ENCODE measurements at places on chromosomes 4 and X. TPM values are rescaled to one million over a fixed set of nuclear protein-coding genes. Genes with fewer than 3 reads are reported as not detected.

The TET2 gene
- total RNA-seq: 25.3 TPM

The UGT8 gene
- total RNA-seq: not detected

The XAGE2 gene
- not detected for total RNA-seq

The GCNA gene
- 0.90 TPM for total RNA-seq

The SNX12 gene
- total RNA-seq: 59.9 TPM

The SYN1 gene
- under 0.01 TPM for total RNA-seq

The PAK3 gene
- 0.56 TPM for total RNA-seq

The TEX11 gene
- total RNA-seq: not detected

The DNAAF6 gene
- total RNA-seq: not detected

The PAGE5 gene
- not detected for total RNA-seq

The CLGN gene
- total RNA-seq: 0.36 TPM

The CT45A2 gene
- not detected for total RNA-seq

The MAGEC1 gene
- not detected for total RNA-seq

The ADGRG4 gene
- not detected for total RNA-seq

The PABPC1L2A gene
- not detected for total RNA-seq

The FGF16 gene
- not detected for total RNA-seq

The UGT2A1 gene
- not detected for total RNA-seq

The TXK gene
- not detected for total RNA-seq

The DUSP9 gene
- total RNA-seq: under 0.01 TPM

GRCh38 chr4:168070903-168071302 is 21.4 kb upstream of the ANXA10 start:
- no peak for DNase-seq

GRCh38 chr4:177487977-177488376 is 45.7 kb upstream of the AGA start:
- peak; percentile 12 for DNase-seq

- DNase-seq: no peak
Measured at GRCh38 chr4:95835672-95836071, 4.2 kb upstream of the PDHA2 start.

- no peak for DNase-seq
Measured at GRCh38 chr4:53593765-53594164, 2.5 kb upstream of the LNX1 start.

DNA sequence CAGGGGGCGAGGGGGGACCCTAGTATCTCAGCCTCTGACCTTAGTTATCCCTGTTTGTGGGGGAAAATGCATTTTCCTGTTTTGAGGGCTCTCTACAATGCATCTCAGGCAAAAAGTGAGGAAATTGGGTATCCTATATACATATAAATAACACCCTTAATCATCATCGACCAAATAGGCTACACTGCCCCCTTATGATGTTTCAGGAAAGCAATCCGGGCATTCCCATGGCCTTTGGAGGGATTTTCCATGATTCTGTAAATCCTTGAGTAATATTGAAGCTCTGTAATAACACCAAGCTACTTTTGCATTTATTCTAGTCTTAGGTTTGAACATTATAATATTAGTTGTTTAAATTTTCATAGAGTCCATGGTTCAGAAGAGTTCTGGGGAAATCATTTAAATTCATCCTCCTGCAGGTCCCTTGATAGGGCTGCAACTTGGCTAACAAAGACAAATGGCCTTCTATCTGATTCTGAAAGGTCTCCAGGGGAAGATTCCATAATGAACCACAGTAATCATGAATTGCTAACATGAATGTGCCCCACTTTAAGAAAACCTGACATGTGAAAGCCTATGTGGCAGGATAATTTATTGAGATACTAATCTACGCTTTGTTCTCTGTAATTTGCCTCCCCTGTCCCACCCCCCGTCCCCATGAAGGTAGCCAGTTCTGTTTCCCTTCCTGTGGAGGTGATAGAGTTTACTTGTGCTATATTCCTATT is 91.5 kb upstream of the SCOC start:
- DNase-seq: peak; percentile 22

GRCh38 chr4:36709991-36710390 is 428.6 kb downstream of the DTHD1 start:
- DNase-seq: no peak

- DNase-seq: peak; percentile 69
Measured at GRCh38 chr4:72375073-72375736, 193.8 kb downstream of the ADAMTS3 start.

GRCh38 chr4:38581426-38582106 is 82.4 kb upstream of the KLF3 start:
- DNase-seq: no peak

DNA sequence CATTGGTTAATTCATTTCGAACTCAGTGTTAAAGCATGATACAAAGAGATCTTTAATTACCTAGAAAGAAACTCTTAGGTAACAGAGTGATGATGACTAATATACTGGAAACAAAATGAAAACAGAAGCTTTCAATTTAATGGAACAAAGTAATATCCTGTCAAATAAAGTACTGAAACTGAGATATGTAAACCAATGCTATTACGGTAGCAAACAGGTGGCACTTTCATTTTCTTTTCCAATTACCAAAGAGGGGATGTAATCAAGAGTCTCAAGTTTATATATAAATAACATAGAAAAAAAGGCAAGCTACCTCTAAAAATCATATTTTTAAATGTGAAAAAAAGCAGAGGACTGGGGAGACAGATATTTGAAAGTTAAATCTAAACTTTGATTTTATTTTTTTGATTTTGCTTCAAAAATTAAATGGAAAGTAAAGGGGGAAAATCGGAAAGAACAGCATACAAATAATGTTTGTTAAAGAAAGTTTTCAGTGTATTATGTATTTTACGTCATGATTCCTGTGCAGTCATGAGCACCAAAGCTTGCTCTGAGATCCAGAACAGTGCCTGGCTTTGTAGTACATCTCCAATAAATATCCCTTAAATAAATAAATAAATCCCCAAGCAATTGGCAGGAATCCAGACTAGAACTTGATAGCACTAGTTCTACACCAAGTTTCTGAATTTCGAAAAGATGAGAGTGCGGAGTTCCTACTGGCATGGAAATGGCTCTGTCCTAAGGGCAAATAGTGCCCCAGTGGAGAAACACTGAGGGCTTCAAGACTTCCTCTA is 25.0 kb upstream of the RAPGEF2 start:
- DNase-seq: peak; percentile 11

GRCh38 chrX:132482632-132483031 is 6.2 kb downstream of the MBNL3 start:
- no peak for DNase-seq

- no peak for DNase-seq
Measured at GRCh38 chr4:73109493-73109892, 40.0 kb upstream of the COX18 start.

DNA sequence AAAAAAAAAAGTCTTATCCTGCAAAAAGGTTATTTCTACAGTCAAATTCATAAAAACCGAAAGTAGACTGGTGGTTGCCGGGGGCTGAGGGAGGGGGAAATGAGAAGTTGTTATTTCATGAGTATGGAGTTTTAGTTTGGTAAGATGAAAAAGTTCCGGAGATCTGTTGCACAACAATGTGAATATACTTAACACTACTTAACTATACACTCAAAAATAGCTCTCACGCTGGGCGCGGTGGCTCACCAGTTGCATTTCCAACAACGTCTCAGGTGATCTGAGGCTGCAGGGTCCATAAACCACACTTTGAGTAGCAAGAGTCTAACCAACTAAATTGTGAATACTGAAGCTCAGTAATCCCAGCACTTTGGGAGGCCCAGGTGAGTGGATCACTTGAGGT is 52.4 kb downstream of the ANOS1 start:
- no peak for DNase-seq

DNA sequence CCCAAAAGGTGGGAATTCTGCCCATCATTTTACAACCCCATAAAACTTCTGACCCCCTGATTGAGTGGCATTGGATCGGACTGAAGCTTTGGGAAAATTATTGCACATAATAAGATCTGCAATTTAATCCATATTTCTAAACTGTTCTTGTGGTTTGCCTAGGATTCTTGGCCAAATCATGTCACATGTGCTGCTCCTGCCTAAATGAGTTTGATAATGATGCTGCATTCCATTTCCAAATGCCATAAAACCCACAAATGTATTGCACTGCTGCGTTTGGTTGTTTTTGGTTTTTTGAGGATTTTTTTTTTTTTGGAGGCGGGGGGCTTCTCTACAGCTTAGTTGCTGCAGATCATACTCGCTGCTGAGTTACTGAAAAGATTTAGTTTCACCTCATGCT is 153.6 kb downstream of the QDPR start:
- DNase-seq: no peak

GRCh38 chrX:56812515-56813105 is 83.6 kb downstream of the NBDY start:
- DNase-seq: no peak

DNA sequence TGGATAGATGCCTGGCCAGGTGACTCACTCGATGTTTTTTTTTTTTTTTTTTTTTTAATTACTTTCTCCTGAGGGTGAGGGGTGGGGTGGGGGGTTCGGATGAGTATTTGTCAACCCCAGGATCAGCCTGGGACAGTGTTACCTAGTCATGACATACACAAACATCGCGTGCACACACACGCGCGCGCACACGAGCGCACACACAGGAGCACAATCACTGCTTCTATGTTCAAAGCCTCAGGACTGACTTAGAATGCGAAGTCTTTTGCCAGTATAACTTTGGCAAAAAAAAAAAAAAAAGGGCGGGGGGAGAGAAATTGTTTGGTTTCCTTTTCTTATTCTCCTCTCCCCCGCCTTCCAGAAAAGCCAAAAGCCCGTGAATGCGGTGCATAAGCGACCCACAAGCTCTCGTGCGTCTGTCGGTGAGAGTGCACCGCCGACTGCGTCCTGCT is 115.0 kb upstream of the TEX13C start:
- no peak for DNase-seq

- DNase-seq: peak; percentile 51
Measured at GRCh38 chr4:123278755-123279154, 117.8 kb upstream of the SPRY1 start.

DNA sequence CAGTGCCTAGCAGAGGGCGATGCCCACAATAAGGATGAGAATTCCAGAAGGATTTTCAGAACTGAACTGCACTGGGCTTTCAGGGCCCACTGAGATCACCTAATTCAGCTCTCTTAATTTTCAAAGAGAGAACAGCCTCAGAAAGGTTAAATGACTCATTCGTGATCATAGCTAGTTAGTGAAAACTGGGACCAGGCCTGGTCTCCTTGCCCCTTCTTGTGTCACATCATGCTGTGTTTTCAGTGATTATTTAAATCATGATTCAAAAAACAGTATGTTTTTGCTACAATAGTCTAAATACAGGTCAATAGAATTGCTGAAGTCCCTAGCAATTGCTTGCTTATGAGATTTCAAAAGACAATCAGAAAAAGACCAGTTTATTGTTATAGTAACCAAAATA is 136.4 kb upstream of the PLAC1 start:
- DNase-seq: peak; percentile 22

GRCh38 chr4:76703123-76703490 is 194.8 kb downstream of the SOWAHB start:
- DNase-seq: no peak

DNA sequence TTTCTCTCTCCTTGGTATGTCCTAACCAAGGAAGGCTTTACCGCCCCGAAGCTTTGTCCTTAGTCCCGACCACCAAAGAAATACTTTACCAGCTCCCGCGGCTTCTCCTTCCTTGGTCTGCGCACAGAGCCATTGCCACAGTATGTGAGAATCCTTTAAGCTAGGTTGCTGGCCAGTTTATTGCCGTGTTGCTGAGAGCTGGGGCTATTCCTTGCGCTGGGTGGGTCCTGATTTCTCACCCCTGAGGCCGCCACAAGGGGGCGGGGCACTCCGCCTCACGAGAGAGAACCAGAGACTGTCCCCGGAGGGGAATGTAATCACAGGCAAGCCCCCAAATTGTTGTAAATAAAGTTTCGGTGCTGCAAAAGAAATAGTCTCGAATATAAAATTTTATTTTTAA is 331.0 kb upstream of the PCDH10 start:
- no peak for DNase-seq
